ENCODE measurements at places on chromosomes 7 and 10. TPM values are rescaled to one million over a fixed set of nuclear protein-coding genes. Genes with fewer than 3 reads are reported as not detected.

GRCh38 chr10:80542053-80542452, 4.4 kb downstream of the SH2D4B start:
- no peak for DNase-seq

GRCh38 chr10:6511347-6511746, 68.7 kb downstream of the PRKCQ start:
- DNase-seq, result no peak

The DMBT1 gene
- total RNA-seq, result not detected

DNA sequence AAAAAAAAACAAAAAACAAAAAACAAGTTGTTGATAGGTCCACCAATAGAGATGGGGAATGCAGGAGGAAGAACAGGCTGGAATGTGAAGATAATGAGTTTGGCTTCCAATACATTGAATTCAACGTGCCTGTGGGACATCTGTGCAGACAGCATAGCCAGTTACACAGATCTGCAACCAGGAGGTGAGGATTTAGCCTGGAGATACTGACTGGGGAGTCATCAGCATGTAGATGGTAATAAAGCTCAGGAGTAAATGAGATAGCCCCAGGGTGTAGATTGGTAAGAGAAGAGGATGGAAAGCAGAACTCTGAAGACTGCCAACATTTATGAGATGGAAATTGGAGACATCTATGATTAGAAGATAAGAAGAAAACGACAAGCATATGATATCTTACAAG, 4.7 kb upstream of the TRIM8 start:
- DNase-seq, result no peak

The HGF gene
- 1.1 TPM for total RNA-seq

The ADAMTS14 gene
- 2.9 TPM for total RNA-seq

- DNase-seq, result no peak
Observed at GRCh38 chr10:108166401-108166800, 1001.9 kb upstream of the SORCS1 start.

The C1QL3 gene
- total RNA-seq, result 0.85 TPM

The HYAL4 gene
- not detected for total RNA-seq

The CALY gene
- 1.0 TPM for total RNA-seq

The FKBP6 gene
- total RNA-seq, result not detected

The NKX2-3 gene
- not detected for total RNA-seq

- no peak for DNase-seq
Observed at GRCh38 chr10:107740962-107741690, 576.6 kb upstream of the SORCS1 start.

- DNase-seq, result no peak
Observed at GRCh38 chr7:132501956-132502355, 74.3 kb downstream of the PLXNA4 start.
